ENCODE measurements at places on chromosomes 6 and 20. TPM values are rescaled to one million over a fixed set of nuclear protein-coding genes. Genes with fewer than 3 reads are reported as not detected.
A peak's percentile ranks its signal among the peaks of the same experiment; 100 is the strongest.

The HRH3 gene
- not detected for total RNA-seq

The NT5E gene
- total RNA-seq: 70.3 TPM

The PABPC1L gene
- 9.2 TPM for total RNA-seq

The WFDC5 gene
- total RNA-seq: not detected

The PRKN gene
- 14.6 TPM for total RNA-seq

The NUP153 gene
- 31.0 TPM for total RNA-seq

The SPATA25 gene
- 1.6 TPM for total RNA-seq

The SNAP91 gene
- 3.2 TPM for total RNA-seq

- no peaks in the 10 kb centered on the region for H3K36me3 ChIP-seq
- no peak overlapping the region for H3K27ac ChIP-seq
- H3K4me3 ChIP-seq: no peak overlapping the region
- no peak for DNase-seq
Observed at GRCh38 chr6:92132457-92132856, 1286.9 kb downstream of the EPHA7 start.

- no peaks in the 10 kb centered on the region for H3K27me3 ChIP-seq
- no peaks in the 10 kb centered on the region for H3K36me3 ChIP-seq
- peaks cover 35% of the 10 kb centered on the region for H3K4me1 ChIP-seq
- no peak overlapping the region for H3K27ac ChIP-seq
Observed at GRCh38 chr20:57586370-57586793, 25.5 kb downstream of the PCK1 start.

- no peaks in the 10 kb centered on the region for H3K4me1 ChIP-seq
- H3K4me3 ChIP-seq: no peak overlapping the region
- no peak for DNase-seq
- H3K27me3 ChIP-seq: no peaks in the 10 kb centered on the region
- H3K27ac ChIP-seq: no peak overlapping the region
- no peaks in the 10 kb centered on the region for H3K36me3 ChIP-seq
Observed at GRCh38 chr20:13119583-13119982, 101.5 kb upstream of the ISM1 start.

DNA sequence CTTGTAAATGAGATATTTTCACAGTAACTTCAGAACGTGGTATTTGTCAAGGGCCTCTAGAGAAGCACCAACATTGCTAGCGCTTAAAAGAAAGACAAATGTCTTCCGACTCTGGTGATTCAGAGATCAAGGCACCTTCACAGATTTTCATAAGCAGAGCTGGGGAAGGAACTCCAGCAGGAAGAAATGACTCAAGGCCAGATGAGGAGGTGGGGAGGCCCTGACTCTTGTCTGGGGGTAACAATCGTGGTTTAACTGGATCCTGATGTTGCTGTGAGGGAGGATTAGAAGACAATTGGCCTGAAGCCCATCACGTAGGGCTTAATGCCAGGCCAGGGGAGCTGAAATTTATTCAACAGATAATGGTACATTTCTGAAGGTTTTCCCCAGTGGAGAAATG lies 122.9 kb upstream of the QKI start:
- no peaks in the 10 kb centered on the region for H3K36me3 ChIP-seq
- H3K4me3 ChIP-seq: no peak overlapping the region
- no peaks in the 10 kb centered on the region for H3K27me3 ChIP-seq
- no peak for DNase-seq
- no peak overlapping the region for H3K27ac ChIP-seq
- H3K4me1 ChIP-seq: no peaks in the 10 kb centered on the region

DNA sequence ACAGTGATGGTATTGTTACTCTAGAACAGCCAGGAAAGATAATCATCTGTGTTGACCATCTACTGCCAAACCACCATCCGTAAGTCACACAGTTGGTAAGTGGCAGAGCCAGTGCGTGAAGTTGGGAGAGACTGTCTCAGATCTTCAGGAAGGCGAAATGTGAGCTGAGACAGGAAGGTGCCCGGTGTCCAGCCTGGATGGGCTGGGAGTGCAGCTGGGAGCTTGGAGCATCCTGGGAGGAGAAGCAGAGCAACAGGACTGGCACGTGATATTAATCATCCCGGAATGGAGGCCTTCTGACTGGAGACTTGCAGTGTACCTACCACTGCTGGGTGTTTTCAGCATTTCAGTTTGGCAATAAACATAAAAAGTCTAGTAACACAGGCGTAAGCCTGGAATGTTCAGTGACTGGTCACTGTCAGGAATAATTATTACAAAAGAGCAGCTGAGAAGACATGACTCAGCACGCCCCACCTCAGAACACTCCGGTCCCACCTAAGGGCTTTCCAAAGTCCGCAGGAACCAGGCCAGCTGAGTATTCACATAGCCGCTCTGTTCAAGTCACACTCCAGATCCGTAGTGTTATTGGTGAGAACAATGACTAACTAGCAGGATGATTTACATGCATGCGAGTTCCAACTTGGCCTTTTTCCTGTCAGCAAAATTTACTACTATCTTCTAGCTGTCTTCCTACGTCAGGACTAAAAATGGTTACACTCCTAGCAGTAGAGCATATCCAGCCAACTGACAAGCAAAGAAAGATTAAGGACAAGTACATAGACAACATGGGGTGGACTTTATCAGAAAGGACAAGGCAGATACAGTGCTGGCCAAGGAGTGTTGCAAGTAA lies 45.1 kb upstream of the PNRC1 start:
- H3K4me1 ChIP-seq: peaks cover 45% of the 10 kb centered on the region
- peak overlapping the region; percentile 94 for H3K27ac ChIP-seq
- no peaks in the 10 kb centered on the region for H3K36me3 ChIP-seq
- H3K27me3 ChIP-seq: no peaks in the 10 kb centered on the region
- peak; percentile 99 for DNase-seq
- H3K4me3 ChIP-seq: peak overlapping the region; percentile 18

DNA sequence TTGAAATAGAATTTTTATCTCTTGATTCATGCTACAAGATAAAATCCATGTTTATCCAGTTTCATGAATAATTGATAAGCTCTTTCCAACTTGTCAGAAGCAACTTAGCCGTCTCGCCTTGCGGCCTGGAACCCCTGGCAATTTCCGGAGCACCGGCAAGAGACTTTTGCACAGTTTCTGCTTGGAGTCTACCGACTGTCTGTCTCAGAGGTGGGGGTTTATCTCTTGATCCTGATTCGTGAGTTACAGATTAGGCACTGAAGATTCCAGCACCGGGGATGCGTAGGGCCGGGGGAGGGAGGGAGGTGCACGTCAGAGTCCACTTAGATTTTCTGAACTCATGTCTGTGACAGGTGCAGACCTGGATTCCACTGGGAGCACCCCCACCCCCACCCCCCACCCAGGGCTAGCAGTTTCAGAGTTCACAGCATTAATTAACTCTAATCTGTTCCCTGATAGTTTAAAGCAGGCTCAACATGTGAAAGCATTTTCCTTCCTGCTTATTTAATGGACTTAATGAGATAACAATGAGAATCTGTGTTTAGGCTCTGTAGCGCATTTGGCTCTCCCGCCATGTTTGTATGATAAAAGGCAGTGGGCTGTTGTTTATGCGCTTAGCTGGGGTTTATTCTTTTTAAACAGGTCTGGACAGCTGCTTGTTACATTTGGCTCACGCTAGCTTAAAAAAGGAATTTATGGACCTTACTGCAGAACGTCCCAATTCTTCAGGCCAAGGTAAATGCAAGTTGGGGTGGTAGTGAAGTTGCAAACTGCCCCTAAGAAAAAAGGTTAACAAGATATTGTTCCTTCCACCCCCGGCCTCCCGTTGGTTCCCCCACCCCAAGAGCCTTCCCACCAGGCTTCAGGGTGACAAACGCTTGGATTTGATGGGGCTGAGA lies 8.1 kb upstream of the APCDD1L start:
- DNase-seq: peak; percentile 38
- H3K4me3 ChIP-seq: no peak overlapping the region
- no peaks in the 10 kb centered on the region for H3K4me1 ChIP-seq
- no peak overlapping the region for H3K27ac ChIP-seq
- H3K27me3 ChIP-seq: no peaks in the 10 kb centered on the region

DNA sequence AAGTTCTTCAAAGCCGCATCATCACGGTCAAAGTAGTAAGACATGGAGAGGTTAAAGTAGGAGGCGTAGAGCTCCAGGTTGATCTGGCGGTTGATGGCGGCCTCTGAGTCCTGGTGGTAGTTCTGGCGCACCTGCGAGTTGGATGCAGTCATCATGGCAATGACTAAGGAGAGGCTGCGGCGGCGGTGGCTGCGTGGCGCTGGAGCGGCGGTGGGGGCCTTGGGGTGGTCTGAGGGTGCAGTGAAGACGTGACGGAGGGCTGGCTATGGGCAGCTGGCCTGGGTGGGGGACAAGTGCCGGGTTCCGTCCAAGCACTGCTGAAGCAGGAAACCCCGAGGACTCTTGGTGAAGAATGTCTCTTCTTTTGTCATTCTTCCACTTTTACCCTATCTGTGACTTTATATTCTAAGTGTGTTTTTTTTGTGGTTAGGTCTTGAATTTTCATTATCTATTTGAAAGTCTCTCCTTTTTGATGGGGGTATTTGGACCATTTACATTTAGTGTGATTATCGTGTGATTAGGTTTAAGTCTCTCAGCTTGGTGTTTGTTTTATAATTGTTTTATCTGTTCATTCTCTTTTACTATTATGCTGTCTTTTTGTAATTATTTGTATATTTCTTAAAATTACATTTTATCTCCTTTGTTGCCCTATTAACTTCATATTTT lies 94.6 kb downstream of the TFAP2B start:
- no peak for DNase-seq
- no peaks in the 10 kb centered on the region for H3K27me3 ChIP-seq
- no peaks in the 10 kb centered on the region for H3K36me3 ChIP-seq
- H3K4me1 ChIP-seq: no peaks in the 10 kb centered on the region
- H3K4me3 ChIP-seq: no peak overlapping the region

GRCh38 chr20:23526850-23527249 lies 35.9 kb downstream of the CST8 start:
- no peak overlapping the region for H3K27ac ChIP-seq
- H3K36me3 ChIP-seq: no peaks in the 10 kb centered on the region
- no peaks in the 10 kb centered on the region for H3K27me3 ChIP-seq
- no peak for DNase-seq
- no peaks in the 10 kb centered on the region for H3K4me1 ChIP-seq

- H3K27me3 ChIP-seq: no peaks in the 10 kb centered on the region
- no peak overlapping the region for H3K4me3 ChIP-seq
- no peak for DNase-seq
- peaks cover 11% of the 10 kb centered on the region for H3K4me1 ChIP-seq
- H3K36me3 ChIP-seq: no peaks in the 10 kb centered on the region
Observed at GRCh38 chr6:18022398-18023231, 35.2 kb upstream of the KIF13A start.

- no peaks in the 10 kb centered on the region for H3K36me3 ChIP-seq
- no peak overlapping the region for H3K4me3 ChIP-seq
- no peak for DNase-seq
- H3K4me1 ChIP-seq: peaks cover 4% of the 10 kb centered on the region
- H3K27ac ChIP-seq: no peak overlapping the region
- no peaks in the 10 kb centered on the region for H3K27me3 ChIP-seq
Observed at GRCh38 chr20:58127701-58128111, 100.7 kb downstream of the ANKRD60 start.

GRCh38 chr6:166595061-166595780 lies 8.7 kb upstream of the RAMACL start:
- no peaks in the 10 kb centered on the region for H3K27me3 ChIP-seq
- H3K4me1 ChIP-seq: peaks cover 54% of the 10 kb centered on the region
- no peak for DNase-seq
- H3K36me3 ChIP-seq: no peaks in the 10 kb centered on the region

DNA sequence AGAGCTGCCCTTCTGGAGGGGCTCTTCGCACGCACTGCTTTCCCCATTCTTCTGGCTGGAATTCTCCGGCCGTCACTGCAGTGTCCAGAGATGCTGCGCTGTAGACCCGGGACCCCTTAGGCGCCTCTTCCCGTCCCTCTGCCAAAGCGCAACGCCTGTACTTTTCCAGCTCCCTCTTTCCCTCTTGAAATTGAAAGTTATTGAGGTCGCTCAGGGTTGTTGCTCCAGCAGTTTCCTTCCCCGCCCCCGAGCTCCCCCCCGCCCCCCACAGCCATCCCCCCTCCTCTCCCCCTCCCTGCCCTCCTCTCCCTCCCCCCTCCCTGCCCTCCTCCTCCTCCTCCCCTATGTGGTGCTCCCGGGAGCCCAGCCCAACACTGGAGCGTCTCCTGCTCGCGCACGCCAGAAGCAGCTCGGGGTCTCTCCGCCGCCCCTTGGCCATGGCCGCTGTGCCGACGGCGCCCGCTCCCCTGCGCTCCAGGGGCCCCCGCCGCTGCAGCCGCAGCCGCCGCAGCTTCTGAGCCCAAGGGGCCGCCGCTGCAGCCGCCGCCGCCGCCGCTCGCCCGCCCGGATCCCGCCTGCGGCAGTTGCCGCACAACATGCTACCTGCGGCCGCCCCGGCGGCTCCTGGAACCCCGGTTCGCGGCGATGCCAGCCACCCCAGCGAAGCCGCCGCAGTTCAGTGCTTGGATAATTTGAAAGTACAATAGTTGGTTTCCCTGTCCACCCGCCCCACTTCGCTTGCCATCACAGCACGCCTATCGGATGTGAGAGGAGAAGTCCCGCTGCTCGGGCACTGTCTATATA lies at the start of gene RSPO3:
Gene RSPO3 (plus strand): TSS at position 374 of the 804 bp plus-strand sequence. CDS start 522 bp downstream, outside the sequence.
- peak within 1 kb of the TSS; percentile 83 for H3K27ac ChIP-seq
- peak; percentile 73 for DNase-seq
- peak within 1 kb of the TSS; percentile 53 for H3K4me3 ChIP-seq
- H3K36me3 ChIP-seq: no peaks in the 10 kb centered on the region

- H3K4me1 ChIP-seq: no peaks in the 10 kb centered on the region
- H3K4me3 ChIP-seq: no peak overlapping the region
- H3K27ac ChIP-seq: peak overlapping the region; percentile 82
Observed at GRCh38 chr20:58598211-58599015, 52.7 kb upstream of the STX16 start.

GRCh38 chr20:52142757-52143156 lies 48.8 kb downstream of the ZFP64 start:
- H3K4me3 ChIP-seq: no peak overlapping the region
- no peaks in the 10 kb centered on the region for H3K4me1 ChIP-seq
- no peaks in the 10 kb centered on the region for H3K36me3 ChIP-seq
- no peak overlapping the region for H3K27ac ChIP-seq

DNA sequence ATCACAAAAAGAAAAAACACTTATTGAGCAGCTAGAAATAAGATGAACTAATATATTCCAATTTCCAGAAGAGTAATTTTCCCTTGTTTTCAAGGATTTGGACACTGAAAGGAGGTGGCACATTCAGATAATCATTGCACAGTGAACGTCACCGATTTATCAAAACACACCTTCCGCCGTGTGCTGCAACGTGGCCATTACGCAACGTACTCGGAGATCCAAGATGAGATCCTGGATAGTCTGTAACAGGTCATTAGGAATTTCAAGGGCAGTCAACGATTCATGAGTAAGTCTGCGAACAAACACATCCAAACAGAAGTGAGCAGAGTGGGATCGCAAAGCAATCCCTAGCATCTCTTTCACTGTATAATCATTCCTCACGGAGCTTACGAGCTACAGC lies 93.0 kb downstream of the HUS1B start:
- peaks cover 18% of the 10 kb centered on the region for H3K36me3 ChIP-seq
- no peak overlapping the region for H3K4me3 ChIP-seq
- no peak overlapping the region for H3K27ac ChIP-seq
- no peak for DNase-seq
- no peaks in the 10 kb centered on the region for H3K4me1 ChIP-seq

DNA sequence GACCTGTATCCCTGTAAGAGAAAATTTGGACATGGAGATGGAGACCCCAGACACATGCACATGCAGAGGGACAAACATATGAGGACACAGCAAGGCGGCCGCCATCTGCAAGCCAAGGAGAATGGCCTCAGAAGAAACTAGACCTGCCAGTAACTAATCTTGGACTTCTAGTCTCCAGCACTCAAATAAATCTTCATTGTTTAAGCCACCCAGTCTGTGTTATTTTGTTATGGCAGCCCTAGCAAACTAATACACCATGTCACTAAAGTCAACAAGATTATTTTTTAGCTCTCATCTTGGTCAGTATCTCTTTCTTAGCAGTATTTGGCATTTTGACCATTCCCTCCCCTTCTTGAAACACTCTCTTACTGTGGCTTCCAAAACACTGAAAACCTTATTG lies 26.7 kb downstream of the LATS1 start:
- no peak overlapping the region for H3K4me3 ChIP-seq
- H3K36me3 ChIP-seq: peaks cover 54% of the 10 kb centered on the region
- no peaks in the 10 kb centered on the region for H3K27me3 ChIP-seq

Measured in sigmoid colon (tissue), 7 donors.